IMR-90 (cell line): ENCODE measurements at places on chromosomes 16 and 17.

- DNase-seq, result no peak
Observed at GRCh38 chr17:59277031-59277430, 54.4 kb upstream of the YPEL2 start.

DNA sequence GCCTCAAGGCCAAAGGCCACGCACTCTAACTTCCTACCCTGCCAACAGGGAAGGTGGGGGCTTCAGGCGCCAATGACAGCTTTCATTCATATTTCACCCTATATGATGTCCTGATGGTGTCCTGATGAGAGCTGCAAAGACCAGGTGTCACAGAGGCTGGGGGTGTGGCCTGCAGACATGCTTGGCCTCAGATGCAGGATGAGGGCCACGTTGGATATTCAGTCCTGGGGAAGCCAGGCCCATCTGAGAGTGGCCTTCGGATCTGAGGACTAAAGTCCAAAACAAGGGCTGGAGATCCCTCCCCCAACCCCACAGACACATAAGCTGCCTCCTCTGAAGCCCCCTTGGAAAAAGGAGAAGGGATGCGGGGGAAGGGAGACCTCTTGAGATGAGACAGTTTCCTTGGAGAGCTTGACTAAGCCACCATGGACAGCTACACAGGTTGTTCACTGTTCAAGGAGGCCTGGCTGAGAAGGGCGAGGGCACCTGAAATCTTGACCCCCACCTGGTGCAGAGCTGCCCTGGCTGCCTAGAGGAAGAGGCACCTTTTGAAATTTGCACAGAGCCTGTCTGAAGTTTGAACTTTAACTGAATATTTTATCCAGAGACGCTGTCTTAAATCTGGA lies 24.3 kb upstream of the GSG1L start:
- DNase-seq, result no peak

DNA sequence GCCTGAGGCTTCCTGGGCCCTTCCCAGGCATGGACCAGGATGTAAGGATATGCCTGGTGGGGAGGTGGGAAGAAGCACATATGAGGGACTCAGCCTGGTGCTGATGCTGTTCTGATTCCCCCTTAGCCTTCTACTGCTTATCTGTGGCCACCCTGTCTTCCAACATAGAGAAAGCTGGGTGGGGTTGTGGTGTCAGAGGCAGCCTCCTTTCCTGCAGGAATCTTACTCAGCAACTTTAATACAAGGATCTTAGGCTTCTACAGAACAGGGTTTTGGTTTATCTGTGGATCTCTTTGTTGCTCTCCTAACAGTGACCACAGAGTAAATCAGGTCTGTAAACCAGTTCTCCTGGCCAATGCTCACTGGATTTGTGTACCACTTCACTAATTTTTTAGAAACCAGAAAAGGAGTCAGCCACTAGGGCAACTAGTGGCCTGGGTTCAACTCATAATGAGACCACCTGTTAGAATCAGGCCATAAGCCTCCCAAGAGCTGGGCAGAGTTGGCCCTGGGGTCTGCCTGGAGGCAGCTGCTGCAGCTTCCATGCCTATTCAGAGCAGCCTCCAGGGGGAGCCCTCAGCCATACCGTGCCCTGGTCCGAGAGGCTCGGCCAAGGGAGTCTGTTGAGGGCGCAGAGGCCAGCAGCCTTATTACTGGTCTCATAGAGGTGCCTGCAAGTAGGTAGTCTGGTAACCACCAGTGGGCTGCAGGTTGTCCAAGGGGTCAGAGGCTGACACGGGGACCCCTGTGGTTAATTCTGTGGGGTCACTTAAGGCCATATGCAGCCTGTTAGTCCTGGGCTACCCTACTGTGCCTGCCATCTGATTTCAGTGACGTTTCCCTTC lies 7.1 kb downstream of the HAS3 start:
- peak; percentile 25 for DNase-seq

DNA sequence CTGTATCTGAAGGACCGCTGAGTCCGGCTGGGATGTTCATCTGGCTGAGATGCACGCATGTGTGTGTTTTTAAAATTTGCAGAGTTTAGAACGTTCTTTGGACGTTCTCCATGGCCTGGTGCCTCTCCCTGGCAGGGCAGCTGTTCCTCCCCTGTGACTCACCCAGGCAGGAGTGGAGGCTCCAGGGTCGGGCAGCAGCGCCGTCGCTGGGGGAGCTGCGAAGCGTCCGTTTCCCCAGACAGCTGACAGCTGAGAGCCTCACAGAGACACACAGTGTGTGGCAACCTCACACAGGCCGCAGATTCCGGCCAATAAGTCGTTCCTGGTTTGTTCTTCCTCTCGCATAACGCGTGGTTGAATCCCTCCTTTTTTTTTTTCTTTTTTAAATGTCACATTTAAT lies 80.6 kb downstream of the OR1D5 start:
- DNase-seq, result peak; percentile 89

GRCh38 chr16:67654403-67654911 lies 5.6 kb downstream of the ACD start:
- DNase-seq, result no peak

DNA sequence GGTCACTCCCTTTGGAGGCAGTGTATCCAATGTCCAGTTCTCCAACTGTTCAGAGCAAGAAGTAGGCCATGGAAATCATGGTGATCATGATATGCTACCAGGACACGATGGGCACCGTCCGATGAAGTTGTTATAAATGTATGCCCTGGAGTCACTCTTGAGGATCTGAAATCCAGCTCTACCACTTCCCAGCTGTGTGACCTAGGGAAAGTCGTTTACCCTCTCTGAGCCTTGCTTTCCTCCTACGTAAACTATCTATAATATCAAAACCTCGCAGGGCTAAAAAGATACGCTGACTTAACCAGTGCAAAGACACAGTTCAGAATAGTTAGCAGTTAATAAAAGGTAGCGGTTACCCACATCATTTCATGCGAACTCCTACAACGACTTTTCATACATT lies 194.2 kb downstream of the XYLT1 start:
- DNase-seq, result no peak

DNA sequence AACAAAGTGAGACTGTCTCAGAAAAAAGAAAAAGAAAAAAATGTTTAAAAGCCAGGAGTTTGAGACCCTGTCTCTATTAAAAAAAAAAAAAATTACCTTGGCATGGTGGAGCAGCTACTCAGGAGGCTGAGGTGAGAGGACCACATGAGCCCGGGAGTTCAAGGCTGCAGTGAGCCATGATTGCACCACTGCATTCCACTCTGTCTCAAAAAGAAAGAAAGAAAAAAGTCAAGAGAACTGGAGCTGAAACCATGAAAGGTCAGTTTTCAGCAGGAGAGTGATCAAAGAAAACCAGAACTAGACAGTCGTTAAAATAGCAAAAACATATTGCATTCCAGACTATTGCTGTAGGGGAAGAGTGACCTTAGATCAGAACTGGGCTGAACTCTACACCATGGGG lies 8.8 kb downstream of the QPRT start:
- DNase-seq, result no peak

DNA sequence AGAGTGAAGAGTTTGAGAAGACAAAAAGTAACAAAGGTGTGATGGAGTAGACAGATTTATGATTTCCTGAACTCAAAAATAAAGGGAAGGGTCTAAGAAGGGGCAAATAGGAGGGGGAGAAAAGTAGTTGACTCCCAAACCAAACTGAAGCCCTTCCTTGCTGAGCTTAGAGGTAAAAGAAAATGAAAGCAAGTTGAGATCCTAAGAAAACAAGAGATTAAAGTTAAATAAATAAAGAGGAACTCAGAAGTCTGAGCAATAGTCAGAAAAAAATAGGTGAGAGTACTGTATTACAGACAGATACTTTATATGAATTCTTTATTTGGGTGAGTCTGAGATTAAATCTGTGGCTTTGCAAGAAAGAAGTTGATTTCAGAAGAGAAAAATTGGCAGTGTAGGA lies 3.3 kb upstream of the PSMD12 start:
- DNase-seq, result peak; percentile 19

DNA sequence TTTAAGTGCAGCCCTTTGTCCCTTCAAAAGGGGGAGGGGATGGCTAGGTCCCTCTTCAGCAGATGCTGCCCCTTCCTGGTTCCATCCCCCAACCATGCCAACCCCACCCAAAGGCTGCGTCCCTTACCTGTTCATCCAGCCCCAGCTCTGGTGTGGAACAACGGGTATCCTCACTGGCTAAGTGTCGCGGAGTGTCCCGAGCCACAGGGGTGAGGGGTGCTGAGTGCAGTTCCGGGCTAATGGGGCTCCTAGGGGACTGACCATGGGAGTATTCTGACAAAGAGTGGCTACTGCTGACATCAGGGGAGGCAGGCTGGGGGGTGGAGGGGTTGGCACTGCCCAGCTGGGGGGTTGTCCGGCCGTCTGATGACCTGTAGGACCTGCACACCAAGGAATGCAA lies 32.9 kb downstream of the STH start:
- no peak for DNase-seq

GRCh38 chr16:67148656-67149275 lies 2.0 kb downstream of the B3GNT9 start:
- no peak for DNase-seq

DNA sequence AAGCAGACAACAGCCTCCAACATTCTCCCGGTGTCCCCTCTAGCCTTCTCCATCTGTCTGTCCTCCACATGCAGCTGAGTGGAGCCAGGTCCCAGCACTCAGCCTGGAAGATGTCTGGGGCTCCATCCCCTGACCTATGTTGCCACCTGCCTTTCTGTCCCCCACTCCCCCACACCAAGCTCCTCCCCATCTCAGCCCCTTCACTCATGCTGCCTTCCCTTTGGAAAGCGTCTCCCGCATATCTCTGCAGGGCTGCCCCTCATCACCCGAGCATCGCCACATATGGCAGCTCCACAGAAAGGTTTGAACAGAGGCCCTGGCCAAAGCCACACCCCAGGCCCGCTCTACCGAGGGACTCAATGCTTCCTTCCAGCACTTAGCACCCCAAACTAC lies 24.2 kb downstream of the NSMCE1 start:
- no peak for DNase-seq

- DNase-seq, result no peak
Observed at GRCh38 chr16:30967795-30968194, 10.2 kb downstream of the SETD1A start.

DNA sequence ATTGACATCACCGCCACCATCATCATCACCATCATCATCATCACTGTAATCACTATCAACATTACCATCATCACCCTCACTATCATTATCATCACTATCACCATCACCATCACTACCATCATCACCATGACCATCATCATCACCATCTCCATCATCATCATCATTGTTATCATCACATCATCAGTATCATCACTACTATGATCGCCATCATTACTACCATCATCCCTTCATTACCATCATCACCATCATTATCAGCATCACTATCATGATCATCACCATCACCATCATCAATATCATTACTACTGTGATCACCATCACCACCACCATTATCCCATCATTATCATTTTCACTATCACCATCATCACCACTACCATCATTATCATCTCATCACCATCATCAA lies 368.3 kb downstream of the SEC14L1 start:
- DNase-seq, result no peak

- peak; percentile 93 for DNase-seq
Observed at GRCh38 chr16:70738083-70738977, 52.5 kb upstream of the MTSS2 start.

DNA sequence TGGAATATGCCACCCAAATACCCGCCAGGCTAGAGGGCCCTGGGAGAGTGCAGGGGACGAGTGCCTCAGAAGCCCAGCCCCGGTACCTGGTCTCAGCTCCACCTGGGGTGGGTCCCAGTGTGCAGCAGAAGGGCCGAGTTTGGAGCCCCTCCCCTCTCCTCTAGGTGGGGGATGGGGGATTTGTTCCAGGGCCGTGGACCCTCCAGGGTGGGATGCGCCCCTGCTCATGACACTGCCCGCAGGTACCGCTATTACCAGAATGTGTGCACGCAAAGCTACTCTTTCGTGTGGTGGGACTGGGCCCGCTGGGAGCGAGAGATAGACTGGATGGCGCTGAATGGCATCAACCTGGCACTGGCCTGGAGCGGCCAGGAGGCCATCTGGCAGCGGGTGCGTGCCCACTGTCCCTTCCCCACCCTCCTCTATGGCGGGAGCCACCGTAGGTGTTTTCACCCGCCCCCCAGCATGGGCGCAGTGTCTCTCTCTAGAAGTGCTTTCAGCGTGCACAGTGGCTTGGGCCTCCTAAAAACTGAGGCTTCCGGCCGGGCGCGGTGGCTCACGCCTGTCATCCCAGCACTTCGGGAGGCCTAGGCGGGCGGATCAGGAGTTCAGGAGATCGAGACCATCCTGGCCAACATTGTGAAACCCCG lies 1.2 kb downstream of the NAGLU start:
- no peak for DNase-seq

DNA sequence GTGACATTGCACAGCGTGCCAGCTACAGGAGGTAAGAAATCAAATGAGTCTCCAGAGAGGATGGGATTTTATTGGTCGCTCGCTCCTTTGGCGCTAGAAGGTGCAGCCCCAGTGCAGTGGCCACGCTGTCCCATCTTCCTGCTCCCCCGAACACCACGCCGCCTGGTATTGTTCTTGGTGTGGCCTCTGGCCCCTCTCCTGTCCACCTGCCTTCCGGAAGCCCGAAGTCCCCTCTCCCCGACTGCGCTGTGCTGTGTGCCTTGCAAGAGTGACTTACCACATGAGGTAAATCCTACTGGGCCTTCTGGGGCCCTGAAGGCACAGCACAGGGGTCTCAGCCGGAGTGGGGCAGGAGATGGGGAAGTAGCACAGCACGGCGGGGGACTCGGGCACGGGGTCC lies 58.2 kb downstream of the MARCHF10 start:
- DNase-seq, result no peak

- no peak for DNase-seq
Observed at GRCh38 chr16:71473891-71474290, 11.8 kb upstream of the ZNF23 start.

GRCh38 chr16:1073566-1074378 lies 1.2 kb downstream of the SSTR5 start:
- no peak for DNase-seq

DNA sequence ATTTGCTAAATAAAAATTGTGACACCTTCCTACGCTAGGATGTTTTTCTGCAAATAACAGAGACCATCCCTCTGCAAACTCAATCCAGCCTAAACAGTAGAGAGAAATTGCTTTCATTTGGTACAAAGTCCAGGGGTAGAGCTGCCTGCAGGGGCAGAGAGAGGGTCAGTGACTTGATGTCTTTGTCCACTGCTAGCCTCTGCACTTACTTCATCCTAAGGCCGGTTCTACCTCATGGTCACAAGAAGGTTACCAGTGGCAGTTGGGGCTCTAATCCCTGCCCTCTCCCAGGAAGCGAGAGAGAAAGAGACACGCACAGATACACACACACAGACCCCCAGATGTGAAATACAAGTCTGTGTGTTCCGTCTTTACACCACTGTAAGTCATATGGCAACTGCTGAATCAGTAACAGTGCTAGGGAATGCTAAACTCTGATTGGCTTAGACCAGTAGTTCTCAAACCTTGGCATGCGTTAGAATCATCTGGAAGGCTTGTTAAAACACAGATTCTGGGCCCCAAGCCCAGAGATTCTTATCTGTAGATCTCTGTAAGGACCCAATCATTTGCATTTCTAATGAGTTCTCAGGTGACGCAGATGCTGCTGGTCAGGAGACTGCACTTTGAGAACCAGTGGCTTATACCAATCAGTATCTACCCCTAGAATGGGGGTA lies 13.1 kb upstream of the LPCAT2 start:
- DNase-seq, result peak; percentile 85

DNA sequence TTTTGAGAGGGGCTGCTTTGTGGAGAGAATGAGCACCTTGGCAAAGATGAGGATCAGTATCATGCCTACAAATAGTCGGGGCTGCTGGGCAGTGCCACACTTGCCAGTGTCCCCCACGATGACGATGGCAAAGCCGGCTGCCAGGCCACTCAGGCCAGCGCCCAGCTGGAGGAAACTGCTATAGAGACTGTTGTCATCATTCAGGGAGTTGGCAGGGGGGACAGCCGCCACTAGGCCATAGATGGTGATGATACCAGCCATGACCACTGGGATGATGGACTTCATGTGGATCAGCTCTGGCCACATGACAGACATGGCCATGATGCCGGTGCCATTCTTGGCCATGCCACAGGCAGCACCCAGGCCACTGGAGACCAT lies 23.8 kb downstream of the MINK1 start:
- no peak for DNase-seq
